HAP-1 (cell line): ENCODE measurements at places on chromosomes 1 and 21.

DNA sequence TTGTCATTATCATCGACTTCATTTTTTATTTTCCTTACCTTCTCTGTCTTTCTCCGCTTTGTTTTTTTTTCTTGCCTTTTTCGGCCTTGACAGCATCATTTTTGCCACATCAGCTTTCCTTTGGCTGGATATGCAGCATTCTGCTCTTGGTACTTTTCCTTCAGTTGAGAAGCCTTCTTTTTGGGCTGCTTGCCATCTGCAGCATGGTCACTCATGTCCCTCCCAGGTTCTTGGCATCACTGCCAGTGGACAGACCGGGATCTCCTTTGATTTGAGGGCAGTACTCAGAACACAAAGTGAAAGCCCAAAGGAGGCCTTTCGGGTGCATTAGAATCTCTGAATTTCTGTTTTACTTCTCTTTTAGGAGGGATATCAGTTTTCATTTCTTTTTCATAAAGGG is 3.7 kb upstream of the PARP1 start:
- DNase-seq, result no peak

DNA sequence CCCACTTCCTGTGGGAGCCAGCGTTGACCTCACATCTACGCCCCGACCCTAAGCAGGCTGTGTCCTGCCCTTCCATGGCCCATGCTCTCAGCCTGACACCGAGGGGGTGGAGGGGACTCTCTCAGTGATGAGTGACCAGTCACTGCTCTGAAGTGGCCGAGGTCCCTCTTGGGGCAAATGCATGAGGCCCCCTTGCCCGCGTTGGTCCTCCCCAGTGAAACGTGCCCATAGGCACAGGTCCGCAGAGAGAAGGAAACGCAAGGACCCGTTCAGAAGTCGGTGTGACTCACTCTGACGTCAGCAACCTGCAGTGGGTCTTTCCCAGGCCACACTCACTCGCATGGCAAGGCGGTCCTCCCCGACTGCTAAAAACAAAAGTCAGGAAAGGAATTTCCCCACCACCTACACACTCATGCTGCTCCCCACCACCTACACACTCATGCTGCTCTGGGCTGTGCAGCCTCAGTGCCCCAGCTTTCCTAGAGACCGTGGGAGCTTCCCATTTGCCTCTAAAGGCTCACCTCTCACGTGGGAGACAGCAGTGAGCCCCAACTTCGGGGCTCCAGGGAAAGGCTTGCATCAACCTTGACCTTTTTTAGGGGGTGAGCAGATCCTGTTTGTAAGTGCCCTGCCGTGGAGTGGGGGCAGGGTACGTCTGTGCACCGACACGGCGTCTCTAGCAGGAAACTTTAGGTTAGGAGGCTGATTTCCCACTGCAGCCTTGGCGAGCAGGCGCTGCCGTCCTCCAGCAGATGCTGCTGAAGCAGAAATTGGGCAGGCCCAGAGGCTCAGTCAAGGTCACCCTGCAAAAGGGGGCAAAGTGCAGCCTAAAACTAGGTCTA is 11.4 kb downstream of the UBASH3A start:
- no peak for DNase-seq

DNA sequence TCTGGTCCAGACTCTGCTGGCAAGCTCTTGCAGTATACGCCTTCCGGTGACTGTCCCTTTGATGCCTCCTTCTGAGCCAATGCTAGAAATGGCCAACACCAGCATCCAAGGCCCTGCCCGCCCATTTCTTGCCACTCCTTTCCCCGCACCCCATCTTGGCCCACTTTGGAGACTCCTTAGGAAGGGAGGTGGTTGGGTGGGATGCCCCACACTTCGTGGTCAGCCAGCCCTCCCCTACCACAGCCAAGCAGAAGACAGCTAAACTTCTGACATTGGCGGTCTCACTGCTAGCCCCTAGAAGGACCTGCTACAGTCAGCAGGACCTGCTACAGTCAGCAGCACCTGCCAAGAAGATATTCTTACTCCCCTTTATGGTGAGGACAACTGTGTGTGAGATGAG is 73.5 kb upstream of the CLDN14 start:
- DNase-seq, result no peak

DNA sequence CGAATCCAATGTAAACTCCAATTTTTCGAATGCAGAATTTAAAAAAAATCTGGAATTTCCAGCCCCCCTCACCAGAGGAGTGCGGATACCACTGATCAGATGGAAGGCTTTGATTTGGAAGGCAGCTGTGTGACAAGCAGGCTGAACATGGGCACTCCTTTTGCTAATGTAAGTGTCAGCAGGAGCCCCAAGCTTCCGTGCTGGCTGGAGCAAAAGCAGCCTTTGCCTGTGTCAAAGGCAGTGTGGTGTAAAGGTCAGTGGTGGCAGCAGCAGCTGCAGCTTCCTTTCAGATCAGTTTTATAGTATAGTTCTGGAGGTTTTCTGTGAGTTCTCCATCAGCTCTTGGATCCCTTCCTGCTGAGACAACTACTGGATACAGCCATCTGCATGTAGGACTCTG is 259.9 kb downstream of the CTH start:
- DNase-seq, result no peak

DNA sequence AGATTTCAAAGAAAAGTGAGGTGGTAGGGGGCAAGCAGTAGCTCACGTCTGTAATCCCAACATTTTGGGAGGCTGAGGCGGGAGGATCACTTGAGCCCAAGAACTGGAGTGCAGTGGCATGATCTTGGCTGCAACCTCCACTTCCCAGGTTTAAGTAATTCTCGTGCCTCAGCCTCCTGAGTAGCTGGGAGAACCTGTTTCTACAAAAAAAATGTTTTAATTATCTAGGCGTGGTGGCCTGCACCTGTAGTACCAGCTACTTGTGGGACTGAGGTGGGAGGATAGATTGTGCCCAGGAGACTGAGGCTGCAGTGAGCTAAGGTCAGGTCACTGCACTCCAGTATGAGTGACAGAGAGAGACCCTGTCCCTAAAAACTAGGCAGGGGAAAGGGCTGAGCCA is 2.6 kb upstream of the TSPAN1 start:
- DNase-seq, result no peak

- DNase-seq, result peak; percentile 92
Measured at GRCh38 chr1:156082309-156083091, at the start of gene MEX3A. Gene MEX3A (minus strand): TSS chr1:156082465. CDS start chr1:156081998, 467 bp downstream.

GRCh38 chr1:161209790-161210409 is 5.2 kb upstream of the FCER1G start:
- peak; percentile 90 for DNase-seq

DNA sequence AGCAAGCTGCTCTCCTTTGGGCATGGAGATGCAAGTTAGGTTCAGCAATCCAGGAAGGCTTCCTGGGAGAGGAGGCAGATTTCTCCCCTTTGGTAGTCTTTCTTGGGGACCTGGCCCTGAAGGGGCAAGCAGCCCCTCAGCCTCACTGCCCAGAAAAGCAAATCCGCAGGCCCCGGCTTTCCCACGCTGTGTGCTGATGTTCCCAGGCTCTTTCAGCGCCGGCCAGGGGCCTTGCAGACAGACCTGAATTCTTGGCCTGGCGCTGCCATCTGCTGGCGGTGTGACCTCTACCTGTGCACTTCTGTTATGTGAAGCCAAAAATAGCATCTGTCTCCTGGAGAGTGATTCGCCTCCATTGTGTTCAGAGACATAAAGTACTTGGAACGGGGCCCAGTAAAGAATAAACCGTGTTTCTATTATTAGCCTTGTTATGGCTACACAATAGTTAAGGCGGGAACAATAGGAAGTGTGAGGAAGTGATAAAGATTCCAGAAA is 64.8 kb downstream of the ALPL start:
- peak; percentile 95 for DNase-seq

DNA sequence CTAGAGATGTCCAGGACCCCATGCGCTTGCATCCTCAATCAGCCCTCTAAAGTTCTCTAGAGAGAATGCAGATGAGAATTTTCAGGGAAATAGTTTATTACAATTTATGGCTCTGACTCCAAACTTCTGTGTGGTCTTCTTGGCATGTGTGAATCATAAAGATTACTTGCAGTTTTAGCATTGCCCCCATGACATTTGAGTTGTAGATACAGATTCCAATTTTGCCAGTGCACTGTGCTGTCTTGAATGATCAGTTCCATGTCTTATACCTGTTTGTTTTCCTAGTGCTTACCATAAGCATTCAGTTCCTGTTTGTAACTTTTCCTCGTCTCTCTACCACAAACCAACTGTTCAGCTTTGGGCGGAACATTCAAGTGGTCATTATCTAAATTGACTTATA is 4.8 kb downstream of the KRTAP21-3 start:
- no peak for DNase-seq

- no peak for DNase-seq
Measured at GRCh38 chr1:8674481-8674880, 143.0 kb downstream of the RERE start.

- DNase-seq, result no peak
Measured at GRCh38 chr21:15144026-15144425, 79.2 kb upstream of the NRIP1 start.

DNA sequence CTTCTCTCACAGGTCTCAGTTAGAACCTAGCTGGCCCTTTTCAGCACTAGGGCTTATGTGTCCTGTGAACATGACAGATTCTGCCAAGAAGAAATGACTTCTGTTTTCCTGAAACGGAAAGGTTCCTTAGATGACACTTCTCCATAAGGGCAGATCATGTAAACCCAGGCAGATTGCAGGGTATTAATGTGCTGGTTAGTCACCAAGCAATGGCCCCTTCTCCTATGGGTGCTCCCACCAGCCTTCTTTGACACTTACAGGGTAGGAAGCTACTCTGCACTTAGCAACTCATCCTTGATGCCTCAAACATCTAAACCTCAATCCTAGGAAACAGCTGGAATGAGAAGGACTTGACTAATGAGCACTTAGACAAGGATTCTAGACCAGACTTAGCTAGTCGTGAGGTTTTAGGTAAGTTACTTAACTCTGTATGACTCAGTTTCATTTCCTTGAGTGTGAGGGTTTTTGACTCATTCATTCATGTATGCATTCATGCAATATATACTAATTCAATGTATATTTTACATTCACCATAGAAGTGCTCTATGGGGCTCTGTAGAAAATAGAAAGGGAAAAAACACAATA is 74.1 kb upstream of the PLXNA2 start:
- no peak for DNase-seq

DNA sequence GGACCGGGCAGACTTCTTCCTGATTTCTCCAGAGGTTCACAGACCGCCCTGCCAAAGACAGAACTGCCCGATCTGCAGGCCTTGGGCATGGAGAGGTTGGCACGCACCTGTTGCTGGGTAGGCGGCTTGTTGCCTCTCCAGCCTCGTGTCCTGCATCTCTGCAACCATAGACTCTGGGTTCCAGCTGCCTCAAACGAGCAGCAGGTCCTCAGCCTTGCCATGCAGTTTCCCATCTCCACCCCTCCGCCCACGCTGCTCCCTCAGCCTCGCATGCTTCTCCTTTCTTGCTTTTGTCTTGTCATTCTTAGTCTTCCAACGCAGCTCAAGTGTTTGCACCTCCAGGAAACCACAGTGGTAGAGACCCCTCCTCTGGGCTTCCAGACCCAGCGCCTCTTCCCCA is 126.2 kb downstream of the LACTBL1 start:
- DNase-seq, result no peak

DNA sequence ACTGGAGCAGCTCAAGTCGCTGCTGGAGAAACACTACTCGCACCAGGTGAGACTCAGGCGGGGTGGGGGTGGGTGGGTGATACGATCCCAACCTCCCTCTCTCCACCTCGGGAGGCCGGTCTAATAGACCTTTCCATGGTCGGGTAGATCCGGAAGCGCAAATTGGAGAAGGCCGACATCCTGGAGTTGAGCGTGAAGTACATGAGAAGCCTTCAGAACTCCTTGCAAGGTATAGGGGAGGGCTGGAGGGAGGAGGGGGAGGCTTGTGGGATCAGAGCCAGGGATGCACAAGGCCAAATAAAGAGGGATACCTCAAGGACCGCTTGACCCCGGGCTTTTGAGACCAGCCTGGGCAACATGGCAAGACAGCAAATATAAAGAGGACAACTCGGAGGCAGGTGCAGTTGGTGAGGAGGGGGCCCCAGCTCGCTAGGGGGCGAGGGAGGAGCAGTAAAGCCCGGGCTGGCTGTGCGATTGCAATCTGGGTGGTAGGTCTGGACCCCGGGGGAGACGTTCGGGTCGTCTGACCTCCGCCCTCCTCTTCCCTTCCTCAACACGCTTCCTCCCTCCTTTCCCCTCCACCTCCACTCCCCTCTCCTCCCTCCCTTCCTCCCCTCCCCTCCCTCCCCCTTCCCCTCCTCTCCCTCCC is 546 bp downstream of the HES3 start:
- no peak for DNase-seq

DNA sequence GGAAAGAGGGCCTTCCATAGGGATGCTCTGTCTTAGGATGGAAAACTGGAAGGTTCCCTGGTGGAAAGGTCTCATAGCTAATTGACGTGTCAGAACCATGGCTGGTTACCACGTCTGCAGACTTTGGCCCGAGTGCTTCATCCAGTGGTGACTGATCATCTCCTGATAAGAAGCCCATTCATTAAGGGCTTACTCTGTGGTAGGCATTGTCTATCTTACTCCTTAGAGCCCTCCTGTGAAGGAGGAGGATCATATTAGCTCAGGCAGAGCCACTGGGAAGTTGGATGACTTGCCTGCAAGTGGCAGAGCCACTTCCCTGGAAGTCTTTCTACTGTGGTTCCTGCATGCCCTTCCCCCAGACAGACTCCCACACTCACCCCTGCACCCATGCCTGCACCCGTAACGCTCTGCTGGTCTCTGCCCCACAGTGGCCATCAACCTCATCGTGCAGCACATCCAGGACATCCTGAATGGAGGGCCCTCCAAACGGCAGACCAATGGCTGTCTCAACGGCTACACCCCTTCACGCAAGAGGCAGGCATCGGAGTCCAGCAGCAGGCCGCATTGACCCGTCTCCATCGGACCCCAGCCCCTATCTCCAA is 79.9 kb downstream of the UCK2 start:
- no peak for DNase-seq

- DNase-seq, result no peak
Measured at GRCh38 chr1:92887465-92887864, 55.6 kb downstream of the RPL5 start.

DNA sequence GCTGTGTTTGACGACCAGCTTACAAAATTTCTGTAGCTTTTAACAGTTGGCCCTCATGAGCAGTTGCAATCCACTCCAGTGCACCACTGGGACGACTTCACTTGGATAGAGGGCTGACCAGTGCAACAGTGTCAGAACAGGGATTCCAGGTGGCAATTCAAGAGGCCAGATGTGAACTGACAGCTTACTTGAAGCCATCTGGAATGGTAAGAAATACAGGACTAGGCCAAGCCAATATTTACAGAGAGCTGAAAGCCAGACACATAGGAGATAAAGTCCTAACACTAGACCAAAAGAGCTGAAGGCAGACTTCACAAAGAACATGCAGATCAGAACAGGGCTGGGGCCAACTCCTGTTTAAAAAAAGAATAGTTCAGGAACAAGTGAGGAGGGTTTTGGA is 93.5 kb upstream of the NFIA start:
- DNase-seq, result no peak

- DNase-seq, result no peak
Measured at GRCh38 chr1:152823294-152823693, 4.0 kb upstream of the LCE1A start.

- no peak for DNase-seq
Measured at GRCh38 chr1:178578541-178578940, 65.6 kb downstream of the TEX35 start.

GRCh38 chr21:31801551-31802219 is 69.8 kb upstream of the SCAF4 start:
- no peak for DNase-seq
